ENCODE measurements at places on chromosomes 16 and 17.

- no peak for DNase-seq
Measured at GRCh38 chr17:19619705-19620325, 28.7 kb upstream of the ALDH3A2 start.

DNA sequence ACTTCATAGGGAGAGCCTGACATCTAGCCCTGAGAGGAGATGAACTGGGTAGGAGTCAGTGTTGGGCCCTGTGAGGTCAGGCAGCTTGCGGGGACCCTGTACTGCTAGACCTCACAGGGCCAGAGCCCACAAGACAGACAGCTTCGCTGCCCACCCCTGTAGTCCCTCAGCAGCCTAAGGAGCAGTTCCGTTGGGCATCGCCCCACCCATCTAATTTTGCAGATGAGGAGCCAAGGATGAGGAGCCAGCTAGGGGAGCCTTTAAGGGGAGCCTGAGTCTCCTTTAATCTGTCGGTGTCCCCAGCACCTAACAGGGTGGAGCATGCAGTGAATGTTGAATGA, 755 bp upstream of the TUFM start:
- no peak for DNase-seq

GRCh38 chr16:28984619-28985135, at the start of gene LAT:
TSS of gene LAT (plus strand) at chr16:28985052. CDS start at chr16:28985418, 366 bp downstream.
- DNase-seq, result no peak

- no peak for DNase-seq
Measured at GRCh38 chr17:9364837-9365430, 210.7 kb downstream of the STX8 start.

DNA sequence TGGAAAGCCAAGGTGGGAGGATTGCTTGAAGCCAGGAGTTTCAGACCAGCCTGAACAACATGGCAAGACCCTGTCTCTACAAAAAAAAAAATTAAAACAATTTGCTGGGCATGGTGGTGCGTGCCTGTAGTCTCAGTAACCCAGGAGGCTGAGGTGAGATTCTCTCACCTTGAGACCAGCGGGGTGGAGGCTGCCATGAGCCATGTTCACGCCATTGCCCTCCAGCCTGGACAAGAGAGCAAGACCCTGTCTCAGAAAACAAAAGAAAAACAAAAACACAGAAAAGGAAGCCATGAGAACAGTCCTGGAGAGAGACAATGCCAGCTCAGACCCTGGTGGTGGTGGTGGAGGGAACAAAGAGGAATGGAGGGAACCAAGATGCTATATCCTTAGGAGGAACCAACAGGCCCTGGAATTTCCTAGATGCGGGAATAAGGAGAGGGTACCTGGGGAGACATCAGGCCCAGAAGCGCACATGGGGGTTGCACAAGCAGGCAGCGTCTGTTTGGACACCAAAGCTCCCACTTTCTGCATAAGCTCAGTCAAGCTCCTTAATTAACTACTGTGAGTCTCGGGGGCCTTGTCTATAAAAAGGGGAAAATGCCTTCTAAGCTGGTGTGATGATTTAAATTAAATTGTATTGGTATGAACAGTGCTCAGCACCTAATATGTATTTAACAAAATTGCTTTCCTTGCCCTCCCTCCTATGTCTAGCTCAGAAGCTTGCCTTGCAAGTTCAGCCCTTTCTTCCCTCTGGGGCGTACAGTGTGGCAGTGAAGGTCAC, 143.8 kb downstream of the CCT6B start:
- DNase-seq, result no peak

DNA sequence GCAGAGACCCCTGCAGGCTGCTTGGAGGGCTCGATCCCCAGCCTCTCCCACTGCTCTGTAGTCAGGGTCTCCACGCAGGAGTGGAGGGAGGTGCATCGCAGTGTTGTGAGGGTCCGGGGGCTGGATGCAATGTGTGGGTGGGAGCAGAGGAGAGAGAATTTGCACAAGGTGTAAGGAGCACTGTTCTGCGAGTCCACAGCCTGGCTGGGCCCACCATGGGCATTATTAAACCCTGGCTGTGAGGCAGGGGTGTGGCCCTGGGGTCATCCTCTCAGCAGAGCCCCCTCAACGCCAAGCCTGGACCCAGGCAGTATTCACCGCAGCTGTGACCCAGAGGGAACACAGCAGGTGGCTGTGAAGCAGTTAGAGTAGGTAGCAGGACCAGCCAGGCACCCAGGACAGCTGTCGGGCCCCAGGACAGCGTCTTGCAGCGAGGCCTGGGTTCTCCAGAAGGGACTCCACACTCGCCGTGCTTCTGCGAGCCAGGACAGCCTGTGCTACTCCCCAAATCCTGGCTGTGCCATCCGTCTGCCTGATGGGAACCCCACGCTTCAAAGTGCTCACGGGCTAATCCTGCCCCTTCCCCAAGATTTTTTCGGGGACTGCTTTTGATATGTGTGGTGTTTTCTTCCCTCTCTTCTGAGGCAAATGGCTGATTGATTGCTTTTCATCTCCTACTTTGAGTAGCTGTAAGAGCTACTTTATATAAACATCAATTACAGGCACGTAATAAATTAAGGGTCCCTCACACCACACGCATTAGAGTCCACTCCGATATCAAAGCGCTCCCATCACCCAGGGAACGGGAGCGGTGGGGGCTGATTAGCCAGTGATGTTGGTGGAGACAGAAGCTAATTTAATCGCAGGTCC, 100.9 kb upstream of the GSE1 start:
- no peak for DNase-seq

- no peak for DNase-seq
Measured at GRCh38 chr17:10121971-10122707, 76.3 kb downstream of the GAS7 start.

- DNase-seq, result no peak
Measured at GRCh38 chr17:70169709-70170597, 621 bp downstream of the KCNJ2 start.

DNA sequence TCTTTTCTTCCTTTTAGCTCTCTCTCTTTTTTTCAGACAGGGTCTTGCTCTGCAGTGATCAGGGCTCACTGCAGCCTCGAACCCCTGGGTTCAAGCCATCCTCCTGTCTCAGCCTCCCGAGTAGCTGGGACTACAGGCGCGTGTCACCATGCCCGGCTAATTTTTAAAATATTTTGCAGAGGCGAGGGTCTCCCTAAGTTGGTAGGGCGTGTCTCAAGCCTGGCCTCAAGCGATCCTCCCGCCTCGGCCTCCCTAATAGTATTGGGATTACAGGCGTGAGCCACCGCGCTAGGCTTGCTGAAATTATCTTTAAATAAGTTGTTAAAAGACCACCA, 797 bp upstream of the SNX11 start:
- DNase-seq, result no peak

GRCh38 chr16:87874639-87875427, 5.5 kb upstream of the SLC7A5 start:
- no peak for DNase-seq

DNA sequence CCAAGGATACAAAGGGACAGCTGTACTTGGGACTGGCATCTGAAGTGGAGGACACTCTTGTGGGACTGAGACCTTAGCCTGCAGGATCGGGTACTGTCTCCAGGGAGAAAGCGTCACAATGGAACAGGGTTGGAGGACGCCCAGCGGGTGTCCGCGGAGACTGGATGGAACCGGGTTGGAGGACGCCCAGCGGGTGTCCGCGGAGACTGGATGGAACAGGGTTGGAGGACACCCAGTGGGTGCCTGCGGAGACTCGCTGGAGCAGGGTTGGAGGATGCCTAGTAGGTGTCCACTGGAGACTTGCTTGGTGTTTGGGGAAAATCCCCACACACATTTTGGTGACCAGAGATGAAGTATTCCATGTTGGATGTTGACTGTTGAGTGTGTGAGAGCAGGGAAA, at the start of gene MYADML2:
TSS of gene MYADML2 (minus strand) at position 45 of the 400 bp plus-strand sequence. CDS start 5,492 bp downstream, outside the sequence.
- DNase-seq, result no peak

- no peak for DNase-seq
Measured at GRCh38 chr17:42130310-42130936, 7.8 kb downstream of the HSPB9 start.

- DNase-seq, result no peak
Measured at GRCh38 chr16:28563218-28563617, 9.5 kb downstream of the SGF29 start.

- DNase-seq, result no peak
Measured at GRCh38 chr16:73568769-73569168, 520.8 kb upstream of the ZFHX3 start.

DNA sequence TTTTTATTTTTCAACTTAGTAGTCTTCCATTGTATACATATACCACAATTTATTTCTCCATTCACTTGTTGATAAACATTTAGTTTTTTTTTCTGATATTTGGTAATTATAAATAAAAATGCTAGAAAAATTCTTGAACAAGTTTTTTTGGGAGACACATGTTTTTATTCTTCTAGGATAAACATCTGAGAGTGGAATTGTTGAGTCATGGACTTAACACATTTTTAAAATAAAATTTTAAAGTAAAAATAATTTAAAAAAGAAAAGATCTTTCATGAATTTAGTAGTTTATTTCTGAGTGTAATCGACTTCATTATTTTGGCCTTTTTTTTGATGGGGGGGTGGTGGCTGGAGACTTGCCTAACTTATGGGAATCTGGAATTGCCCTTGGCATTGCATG, 391.1 kb downstream of the KCNJ2 start:
- DNase-seq, result no peak

- no peak for DNase-seq
Measured at GRCh38 chr16:85843471-85844168, 44.1 kb downstream of the COX4I1 start.

GRCh38 chr17:74818291-74818938, 41.3 kb downstream of the GRIN2C start:
- DNase-seq, result no peak

DNA sequence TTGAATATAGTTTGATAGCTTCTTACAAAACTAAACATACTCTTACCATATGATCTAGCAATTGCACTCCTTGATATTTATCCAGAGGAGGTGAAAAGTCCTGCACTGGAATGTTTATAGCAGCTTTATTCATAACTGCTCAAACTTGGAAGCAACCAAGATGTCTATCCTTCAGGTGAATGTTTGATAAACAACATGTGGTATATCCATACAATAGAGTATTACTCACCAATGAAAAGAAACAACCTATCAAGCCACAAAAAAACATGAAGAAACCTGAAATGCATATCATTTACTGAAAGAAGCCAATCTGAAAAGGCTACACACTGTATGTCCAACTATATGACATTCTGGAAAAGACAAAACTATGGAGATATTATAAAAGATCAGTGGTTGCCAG, 16.1 kb downstream of the STAT3 start:
- DNase-seq, result no peak

DNA sequence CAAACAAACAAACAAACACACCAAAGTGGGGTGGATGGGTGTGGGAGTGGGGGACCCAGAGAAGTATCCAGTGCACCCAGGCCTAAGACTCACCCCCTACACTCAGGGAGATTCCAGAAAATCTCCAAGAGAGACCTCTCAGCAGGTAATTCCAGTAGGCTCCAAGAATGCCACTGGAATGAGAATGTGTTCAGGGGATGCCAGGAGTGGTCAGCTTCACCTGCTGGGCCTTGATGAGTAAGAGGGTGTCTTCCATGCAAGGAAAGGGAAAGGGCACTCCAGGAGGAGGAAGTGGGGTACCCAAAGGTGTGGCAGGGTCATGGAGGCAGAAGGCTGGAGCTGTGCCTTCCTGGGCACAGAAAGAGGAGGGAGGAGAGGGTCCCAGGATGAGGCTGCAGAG, 9.9 kb downstream of the CDH1 start:
- DNase-seq, result no peak

GRCh38 chr17:2595716-2596115, 2.3 kb downstream of the PAFAH1B1 start:
- DNase-seq, result no peak

DNA sequence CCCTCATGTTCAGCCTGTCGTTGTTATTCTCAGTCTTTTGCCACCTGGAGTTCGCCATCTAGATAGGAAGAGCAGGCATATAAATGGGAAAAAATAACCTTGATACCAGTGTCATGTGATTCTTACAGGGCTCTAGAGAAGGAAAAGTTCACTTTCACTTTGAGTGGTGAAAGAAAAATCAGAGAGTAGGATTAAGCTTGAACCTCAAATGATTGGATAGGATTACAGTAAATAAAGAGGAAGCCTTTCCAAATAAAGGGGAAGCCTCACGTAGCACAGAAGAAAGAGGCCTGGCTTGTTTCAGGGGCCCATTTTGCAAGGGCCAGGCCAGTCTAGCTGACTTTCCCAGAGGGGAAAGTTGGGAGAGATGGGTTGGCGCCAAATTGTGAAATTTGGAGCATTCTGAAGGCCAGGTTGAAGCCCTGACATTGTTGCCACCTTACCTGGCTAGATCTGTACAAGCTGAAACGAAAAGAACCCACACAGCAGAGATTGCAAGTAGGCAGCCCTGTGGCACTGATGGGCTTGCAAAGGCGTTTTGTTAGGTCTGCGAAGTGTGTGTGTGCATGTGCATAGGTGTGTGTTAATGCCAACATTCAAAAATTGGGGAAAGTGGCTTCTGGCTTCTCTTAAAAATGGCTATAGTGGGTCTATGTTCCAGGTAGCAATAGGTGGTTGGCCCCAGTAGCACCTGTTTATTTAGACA, 38.8 kb downstream of the TMC6 start:
- DNase-seq, result no peak

- no peak for DNase-seq
Measured at GRCh38 chr17:82228842-82229697, at the start of gene SLC16A3. TSS of gene SLC16A3 (plus strand) at chr17:82229042. CDS start at chr17:82236009, 6,967 bp downstream.

DNA sequence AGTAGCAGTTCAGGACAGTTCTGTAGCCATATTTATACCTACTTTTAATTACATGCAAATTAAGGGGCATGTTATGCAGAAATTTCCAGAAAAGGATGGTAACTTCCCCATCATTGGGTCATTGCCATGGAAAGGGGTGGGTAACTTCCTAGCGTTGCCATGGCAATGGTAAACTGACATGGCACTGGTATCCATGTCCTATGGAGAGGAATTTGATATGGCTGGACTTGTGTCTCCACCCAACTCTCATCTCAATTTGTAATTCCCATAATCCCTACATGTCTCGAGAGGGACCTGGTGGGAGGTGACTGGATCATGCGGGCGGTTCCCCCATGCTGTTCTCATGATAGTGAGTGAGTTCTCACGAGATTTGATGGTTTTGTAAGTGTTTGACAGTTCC, 35.6 kb upstream of the CACNG4 start:
- no peak for DNase-seq

GRCh38 chr17:29546830-29547229, 20.0 kb downstream of the ABHD15 start:
- DNase-seq, result no peak

DNA sequence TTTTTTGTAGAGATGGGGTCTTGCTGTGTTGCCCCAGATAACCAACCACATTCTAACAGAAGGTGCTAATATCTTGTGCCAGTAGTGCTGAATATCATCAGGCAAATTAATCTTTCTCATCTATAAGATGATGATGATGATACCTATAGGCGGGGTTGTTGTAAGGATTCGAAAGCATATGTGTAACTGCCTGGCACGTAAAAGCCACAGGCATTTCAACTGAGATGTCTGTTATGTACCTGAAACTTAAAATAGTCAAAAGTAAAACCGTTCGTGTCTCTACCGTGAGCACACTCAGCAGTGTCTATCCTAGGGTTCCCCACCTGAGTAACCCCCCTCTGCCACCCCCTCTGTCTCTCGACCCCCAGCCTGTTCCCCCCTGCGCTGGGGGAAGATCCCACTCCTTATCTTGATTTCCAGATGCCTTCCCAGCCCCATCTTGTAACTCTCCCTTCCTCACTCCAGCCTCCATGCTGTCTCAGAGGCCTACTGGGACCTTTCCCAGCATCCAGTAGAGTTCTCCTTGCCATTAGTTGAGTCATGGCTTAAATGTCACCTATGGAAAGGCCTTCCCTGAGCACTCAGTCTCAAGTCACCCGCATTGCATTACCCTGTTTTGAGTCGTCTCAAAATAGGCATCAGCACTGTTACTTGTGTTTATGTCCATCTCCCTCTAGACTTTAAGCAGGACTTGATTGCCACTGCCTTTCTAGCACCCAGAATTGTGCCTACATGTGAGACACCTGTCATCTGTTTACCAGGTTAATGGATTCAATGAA, 34.1 kb downstream of the CDRT15 start:
- no peak for DNase-seq

GRCh38 chr17:70791748-70792443, 622.6 kb downstream of the KCNJ2 start:
- DNase-seq, result no peak

All from substantia nigra (tissue), 51 donors.